ENCODE measurements at places on chromosomes 3 and 15.

- peak; percentile 39 for DNase-seq
These were observed 140.7 kb upstream of the MEF2A start for GRCh38 chr15:99424978-99425656.

GRCh38 chr3:50264383-50264963 is 4.5 kb upstream of the SEMA3B start:
- DNase-seq = no peak

GRCh38 chr3:115990669-115991068 is 367.4 kb downstream of the GAP43 start:
- no peak for DNase-seq

DNA sequence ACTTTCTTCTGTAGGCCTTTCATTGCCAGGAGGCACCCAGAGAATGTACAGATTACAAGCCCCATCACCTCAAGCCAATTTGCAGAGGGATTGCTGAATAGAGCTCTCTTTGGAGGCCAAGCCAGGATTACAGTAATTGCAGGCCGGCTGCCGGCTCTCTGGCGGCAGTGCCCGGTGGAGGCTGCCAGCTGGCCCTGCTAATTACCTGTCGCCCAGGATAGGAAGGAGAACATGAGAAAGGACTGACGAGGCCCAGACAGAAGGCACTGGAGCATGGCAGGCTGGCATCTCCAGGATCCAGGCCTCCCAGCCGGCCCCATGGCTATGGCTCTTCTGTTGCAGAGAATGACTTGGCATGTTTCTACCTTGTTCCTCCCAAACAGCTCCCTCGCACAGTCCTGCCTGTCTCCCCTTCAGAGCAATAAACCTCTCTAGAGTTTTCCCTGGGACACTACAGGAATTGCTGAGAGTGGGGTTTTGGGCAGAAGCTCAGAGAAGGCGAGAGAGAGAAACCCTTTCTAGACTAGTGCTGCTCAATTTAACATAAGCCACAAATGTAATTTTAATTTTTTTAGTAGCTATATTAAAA is 273.6 kb upstream of the PROK2 start:
- DNase-seq = no peak

- no peak for DNase-seq
These were observed 668 bp downstream of the MRAS start for GRCh38 chr3:138348754-138349739.

DNA sequence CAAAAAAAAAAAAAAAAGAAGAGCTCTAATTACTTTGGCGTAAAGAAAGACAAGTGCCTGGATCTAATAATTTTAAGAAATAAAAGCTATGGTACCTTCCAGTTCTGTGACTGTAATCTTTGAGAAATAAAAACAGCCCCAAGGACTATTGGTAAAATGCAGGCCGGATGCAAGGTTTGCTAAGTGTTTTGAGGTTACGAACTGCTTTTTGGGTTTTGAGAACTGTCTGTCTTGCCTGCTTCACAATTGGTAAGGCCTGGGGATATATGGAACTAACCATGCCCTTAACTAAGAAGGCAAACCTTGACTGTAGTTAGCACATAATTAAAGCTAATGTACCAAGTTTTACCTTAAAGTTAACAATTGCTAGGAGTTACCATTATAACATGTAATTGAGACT is 388.4 kb upstream of the CBLB start:
- no peak for DNase-seq

DNA sequence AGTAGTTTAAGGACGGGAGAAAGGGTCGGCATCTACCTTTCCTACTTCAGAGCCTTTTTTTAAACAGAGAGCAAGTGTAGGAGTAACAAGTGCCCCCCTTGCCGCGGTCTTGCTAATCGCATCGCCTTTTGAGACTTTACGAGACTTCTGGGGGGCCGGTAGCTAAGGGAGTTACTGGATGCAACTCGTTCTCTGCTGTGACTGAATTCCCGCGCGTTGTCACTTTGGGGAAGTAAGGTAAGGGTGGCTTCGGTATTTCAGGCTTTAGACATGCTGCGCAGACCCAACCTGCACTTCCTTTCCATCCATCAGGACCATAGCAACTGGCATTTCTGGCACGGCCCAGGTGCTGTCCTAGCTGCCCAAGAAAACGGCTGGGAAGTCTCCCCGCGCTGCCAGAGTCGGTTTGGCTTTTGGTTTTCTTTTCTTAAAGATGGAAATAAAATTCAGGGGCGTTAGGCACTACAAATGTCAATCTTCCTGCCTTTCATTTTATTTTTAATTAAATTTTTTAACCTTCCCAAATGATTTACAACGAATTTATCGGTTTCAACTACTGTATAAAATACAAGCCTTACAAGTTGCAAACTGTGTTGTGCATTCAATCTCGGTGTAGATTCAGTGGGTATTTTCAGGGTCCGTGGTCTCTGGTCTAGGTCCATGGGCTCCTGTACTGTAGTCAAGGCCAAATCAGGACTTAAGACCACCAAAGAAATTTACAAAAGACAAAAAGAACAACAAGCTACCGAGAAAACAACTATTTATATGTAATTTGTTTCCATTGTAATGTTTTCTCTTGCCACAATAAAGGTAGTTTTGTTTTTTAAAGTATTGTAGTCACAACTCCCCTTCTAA is 3.5 kb downstream of the MECOM start:
- no peak for DNase-seq

GRCh38 chr3:15399970-15400369 is 27.4 kb downstream of the METTL6 start:
- DNase-seq = no peak

DNA sequence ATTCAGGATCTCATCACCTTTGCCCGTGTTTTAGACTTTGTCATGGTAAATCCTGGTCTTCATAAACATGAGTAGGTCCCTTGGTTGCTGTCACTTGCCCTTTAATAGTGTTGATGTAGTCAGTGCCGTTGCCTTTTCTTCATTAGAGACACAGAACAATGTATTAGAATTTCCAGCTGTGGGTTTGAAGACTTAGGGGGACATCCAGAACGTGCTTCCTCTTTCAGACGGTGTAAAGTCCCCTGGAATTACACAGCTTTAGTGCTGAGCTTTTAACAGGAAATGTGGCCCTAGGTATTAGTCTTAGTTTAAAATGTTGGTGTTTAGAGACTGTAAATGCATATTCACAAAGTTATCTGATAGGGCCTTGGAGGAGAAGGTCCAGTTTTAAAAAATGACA is 8.8 kb upstream of the LRCH3 start:
- DNase-seq = no peak

- no peak for DNase-seq
These were observed 225.4 kb downstream of the EPHA3 start for GRCh38 chr3:89332793-89333192.

DNA sequence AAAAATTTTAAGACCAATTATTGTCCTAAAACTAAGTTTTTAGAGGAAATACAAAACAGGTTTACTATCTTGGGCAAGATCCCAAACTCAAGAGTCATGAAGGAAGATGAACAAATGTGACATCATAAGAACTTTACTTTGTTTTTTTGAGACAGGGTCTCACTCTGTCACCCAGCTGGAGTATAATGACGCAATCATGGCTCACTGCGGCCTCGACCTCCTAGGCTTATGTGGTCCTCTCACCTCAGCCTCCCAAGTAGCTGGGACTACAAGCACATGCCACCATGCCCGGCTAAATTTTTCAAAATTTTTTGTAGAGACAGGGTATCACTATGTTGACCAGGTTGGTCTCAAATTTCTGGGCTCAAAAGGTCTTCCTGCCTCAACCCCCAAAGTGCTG is 69.3 kb downstream of the PCSK6 start:
- DNase-seq = no peak

- no peak for DNase-seq
These were observed 108.0 kb downstream of the SENP2 start for GRCh38 chr3:185693985-185694653.

DNA sequence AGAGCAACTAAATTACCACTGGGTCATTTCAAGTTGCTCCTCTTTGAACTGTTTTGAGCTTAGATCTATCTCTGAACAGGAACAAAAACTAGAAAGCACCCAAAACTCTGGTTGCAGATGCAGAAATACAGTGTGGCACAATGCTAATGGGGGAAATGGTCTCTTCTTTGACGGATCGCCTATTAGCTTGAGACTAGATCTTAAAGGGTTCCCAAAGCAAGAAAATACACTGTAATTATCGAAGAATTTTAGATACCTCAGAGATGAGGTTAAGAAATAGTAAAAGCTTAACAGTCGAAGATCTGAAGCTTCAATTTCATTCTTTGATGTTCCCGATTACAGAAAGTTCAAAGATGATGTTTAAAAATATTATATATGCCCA is 818 bp downstream of the PPP1R2 start:
- DNase-seq = no peak

DNA sequence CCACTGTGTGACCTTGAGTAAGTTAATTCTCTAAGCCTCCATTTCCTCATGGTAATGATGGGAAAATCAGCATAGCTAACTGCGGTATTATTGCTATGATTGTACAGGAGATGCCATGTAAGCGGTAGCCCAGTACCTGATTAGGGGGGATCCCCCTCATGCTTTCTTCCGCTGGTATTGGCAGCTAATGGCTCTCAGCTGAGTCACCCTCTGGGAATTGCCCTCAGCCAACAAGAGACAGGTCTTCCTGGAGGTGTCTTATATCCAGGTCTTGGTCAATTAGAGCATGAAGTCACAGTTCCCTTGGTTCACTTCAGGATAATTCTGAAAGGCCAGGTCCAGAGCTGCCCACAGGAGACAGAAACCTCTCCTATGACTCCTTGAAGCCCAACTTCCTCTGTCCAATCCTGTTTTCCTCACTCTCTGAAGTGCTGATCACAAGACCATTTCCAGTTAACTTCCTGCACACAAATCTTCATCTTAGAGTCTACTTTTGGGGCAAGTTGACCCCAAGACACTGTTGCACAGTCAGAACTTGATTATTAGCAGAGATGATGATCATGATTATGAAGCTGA is 724.7 kb upstream of the ZNF385D start:
- DNase-seq = no peak

DNA sequence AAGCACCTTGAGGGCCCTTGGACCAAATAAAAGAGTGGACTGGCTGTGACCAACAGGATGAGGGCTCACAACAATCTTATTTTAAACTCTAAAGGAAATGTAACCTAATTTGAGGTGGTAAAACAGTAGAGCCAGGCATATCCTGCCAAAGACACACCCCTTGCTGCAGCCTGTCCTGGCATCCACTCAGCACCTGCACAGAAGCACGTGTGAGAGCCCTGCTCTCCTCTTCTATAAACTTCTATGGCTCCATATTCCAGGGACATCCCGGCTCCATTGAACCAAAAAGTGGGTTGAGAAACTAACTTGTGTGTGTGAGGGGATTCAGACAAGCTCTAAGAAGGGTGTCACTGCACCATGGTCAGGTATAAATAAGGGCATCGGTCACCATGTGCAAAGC is 190.9 kb upstream of the CHRNA7 start:
- no peak for DNase-seq

GRCh38 chr3:24370352-24371090 is 124.1 kb downstream of the THRB start:
- no peak for DNase-seq

DNA sequence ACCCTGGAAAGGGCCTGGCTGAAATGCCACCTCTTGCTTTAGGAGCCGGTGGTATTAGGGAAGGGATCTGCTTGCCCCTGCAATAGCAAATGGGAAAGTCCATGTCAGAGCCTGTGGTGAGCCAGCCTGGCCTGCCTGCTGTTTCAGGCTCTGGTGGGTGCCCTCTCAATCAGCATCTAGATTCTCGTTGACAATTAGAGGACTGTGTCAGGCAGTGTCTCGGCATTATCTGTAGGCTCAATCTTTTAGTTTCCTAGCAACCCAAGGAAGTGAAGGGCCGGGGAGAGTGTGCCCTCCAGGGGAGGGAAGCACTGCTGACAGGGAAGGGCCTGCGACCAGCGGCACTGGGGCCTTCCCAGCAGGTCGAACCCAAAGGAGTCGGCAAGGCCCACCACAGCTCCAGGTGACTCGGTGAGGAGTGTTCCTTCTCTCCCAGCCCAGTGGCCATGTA is 42.1 kb downstream of the TLE3 start:
- no peak for DNase-seq

DNA sequence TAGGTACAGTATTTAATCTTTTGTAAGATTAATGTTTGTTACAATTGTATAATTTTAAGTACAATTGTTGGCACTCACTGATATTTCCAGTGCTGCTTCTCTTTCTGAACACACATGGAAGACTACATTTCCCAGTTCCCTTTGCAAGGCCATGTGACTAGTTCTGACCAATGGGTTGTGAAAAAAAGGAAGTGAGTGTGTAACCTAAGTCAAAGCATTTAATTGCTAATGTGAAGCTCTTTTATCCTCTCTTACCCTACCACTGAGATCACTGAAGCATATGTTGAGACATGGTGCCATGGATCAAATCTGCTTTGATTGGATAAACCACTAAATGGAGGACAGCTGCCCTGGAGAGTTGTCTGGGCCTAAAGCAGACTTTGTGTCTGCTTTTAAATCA is 83.9 kb upstream of the PLXND1 start:
- peak; percentile 63 for DNase-seq

DNA sequence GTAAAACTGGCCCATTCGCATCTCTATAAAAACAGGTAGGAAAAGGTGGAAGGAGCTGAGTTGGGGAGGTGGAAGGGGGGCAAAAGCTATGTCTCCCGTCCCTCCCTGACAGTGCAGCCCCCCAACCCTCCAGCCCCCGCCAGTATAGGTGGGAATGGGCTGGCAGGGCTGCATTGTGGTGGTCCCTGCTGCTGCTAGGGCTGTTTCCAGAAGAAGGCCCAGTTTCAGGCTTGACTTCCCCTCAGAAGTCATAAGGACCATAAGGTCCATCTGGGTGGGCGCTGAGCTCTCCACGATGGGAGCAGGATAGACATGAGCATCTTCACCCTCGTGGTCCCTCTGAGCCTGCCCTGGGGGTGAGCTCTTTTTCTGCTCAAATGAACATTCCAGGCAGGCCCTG is 44.2 kb downstream of the APBA2 start:
- DNase-seq = no peak

DNA sequence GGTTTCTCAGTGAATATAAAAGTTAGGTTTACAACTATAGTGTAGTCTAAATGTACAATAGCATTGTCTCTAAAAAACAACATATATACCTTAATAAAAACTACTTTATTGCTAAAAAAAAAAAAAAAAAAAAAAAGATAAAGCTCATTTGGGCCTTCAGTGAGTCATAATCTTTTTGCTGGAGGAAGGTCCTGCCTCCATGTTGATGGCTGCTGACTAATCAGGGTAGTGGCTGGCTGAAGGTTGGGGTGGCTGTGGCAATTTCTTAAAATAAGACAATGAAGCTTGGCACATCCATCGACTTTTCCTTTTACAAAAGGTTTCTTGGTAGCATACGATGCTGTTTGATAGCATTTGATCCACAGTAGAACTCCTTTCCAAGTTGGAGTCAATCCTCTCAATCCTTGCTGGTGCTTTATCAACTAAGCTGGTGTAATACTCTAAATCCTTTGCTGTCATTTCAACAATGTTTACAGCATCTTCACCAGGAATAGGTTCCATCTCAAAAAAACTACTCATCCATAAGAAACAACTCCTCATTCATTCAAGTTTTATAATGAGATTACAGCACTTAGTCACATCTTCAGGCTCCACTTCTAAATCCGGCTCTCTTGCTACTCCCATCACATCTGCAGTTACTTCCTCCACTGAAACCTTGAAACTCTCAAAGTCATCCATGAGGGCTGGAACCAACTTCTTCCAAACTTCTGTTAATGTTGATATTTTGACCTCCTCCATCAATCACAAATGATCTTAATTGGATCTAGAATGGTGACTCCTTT is 13.3 kb downstream of the ZNF280D start:
- DNase-seq = no peak

- no peak for DNase-seq
These were observed 5.7 kb downstream of the PLEKHO2 start for GRCh38 chr15:64847448-64847847.
